Activated CD4-positive, alpha-beta memory T cell treated with anti-CD3 and anti-CD28 coated beads, Interleukin-2, amount 10 ng/mL, durations not matched to agents 7 days and 5 days (primary cell): ENCODE measurements at places on chromosomes 1 and 21.

- H3K27ac ChIP-seq = peak overlapping the region; percentile 53
- H3K4me3 ChIP-seq = peak overlapping the region; percentile 0
- no peak for DNase-seq
- no peaks in the 10 kb centered on the region for H3K36me3 ChIP-seq
These were observed 338.1 kb upstream of the SNX7 start for GRCh38 chr1:98323388-98323787.

DNA sequence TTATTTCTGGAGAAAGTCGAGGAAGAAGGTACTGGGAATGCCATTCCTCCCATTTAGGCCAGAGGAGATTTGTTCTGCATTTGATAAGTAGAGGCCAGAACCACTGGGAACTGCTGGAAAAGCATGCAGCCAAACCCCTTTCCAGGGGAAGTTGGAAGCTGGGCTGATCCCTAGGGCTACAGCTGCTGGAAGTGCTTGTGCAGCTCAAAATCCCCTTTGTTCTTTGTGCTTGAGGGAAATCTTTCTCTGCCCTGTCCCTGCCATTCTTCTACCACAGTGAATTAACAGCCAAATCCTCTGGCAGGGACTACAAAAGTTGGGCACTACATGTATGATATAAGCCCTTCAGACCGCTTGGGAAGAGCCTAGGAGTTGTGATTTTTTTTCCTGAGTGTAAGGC, 734.1 kb downstream of the LRRIQ3 start:
- H3K27me3 ChIP-seq = no peaks in the 10 kb centered on the region
- DNase-seq = no peak
- no peaks in the 10 kb centered on the region for H3K36me3 ChIP-seq
- no peak overlapping the region for H3K27ac ChIP-seq
- no peaks in the 10 kb centered on the region for H3K4me1 ChIP-seq
- no peak overlapping the region for H3K4me3 ChIP-seq

GRCh38 chr1:94619731-94620130, 78.2 kb upstream of the F3 start:
- no peak overlapping the region for H3K4me3 ChIP-seq
- H3K27me3 ChIP-seq = no peaks in the 10 kb centered on the region
- no peak overlapping the region for H3K27ac ChIP-seq
- H3K4me1 ChIP-seq = peaks cover 4% of the 10 kb centered on the region
- no peaks in the 10 kb centered on the region for H3K36me3 ChIP-seq

GRCh38 chr21:37407719-37408420, 41.3 kb downstream of the DYRK1A start:
- peaks cover 60% of the 10 kb centered on the region for H3K4me1 ChIP-seq
- DNase-seq = no peak
- H3K27ac ChIP-seq = peak overlapping the region; percentile 28
- no peak overlapping the region for H3K4me3 ChIP-seq
- H3K36me3 ChIP-seq = peaks cover 23% of the 10 kb centered on the region

DNA sequence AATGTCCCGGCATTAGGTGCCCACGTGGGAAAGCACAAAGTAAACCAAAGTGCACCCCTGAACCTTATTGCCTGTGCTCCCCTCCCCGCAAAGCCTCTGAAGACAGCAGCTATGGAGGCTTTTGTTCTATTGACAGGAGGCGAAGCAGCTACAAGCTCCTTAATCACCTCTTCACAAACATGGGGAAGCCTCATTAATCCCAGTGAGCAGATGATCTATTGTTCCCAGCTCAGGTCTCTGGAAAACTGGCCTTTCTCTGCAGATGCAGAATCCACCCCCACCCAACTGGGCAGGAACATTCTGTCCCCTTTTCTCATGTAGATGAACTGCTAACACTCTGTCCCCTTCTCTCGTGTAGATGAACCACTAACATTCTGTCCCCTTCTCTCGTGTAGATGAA, 190.5 kb upstream of the CSF3R start:
- H3K4me1 ChIP-seq = no peaks in the 10 kb centered on the region
- no peaks in the 10 kb centered on the region for H3K36me3 ChIP-seq
- DNase-seq = no peak
- no peak overlapping the region for H3K27ac ChIP-seq
- no peak overlapping the region for H3K4me3 ChIP-seq
- peaks cover 17% of the 10 kb centered on the region for H3K27me3 ChIP-seq

GRCh38 chr1:184734980-184735379, 19.7 kb downstream of the EDEM3 start:
- peaks cover 51% of the 10 kb centered on the region for H3K36me3 ChIP-seq
- H3K27me3 ChIP-seq = no peaks in the 10 kb centered on the region
- no peak overlapping the region for H3K4me3 ChIP-seq

GRCh38 chr1:2650967-2651645, 18.3 kb upstream of the MMEL1 start:
- H3K36me3 ChIP-seq = peaks cover 5% of the 10 kb centered on the region
- no peak overlapping the region for H3K27ac ChIP-seq
- H3K27me3 ChIP-seq = peaks cover 9% of the 10 kb centered on the region
- no peak for DNase-seq
- H3K4me1 ChIP-seq = no peaks in the 10 kb centered on the region
- H3K4me3 ChIP-seq = no peak overlapping the region

GRCh38 chr1:18736958-18737357, 106.3 kb downstream of the PAX7 start:
- no peaks in the 10 kb centered on the region for H3K4me1 ChIP-seq
- H3K36me3 ChIP-seq = no peaks in the 10 kb centered on the region
- peaks cover 14% of the 10 kb centered on the region for H3K27me3 ChIP-seq
- H3K4me3 ChIP-seq = no peak overlapping the region
